Thymus (tissue), 14 donors: ENCODE measurements at places on chromosomes 12 and 14. TPM values are rescaled to one million over a fixed set of nuclear protein-coding genes. Genes with fewer than 3 reads are reported as not detected.

GRCh38 chr12:5220835-5221234 is 177.2 kb downstream of the KCNA5 start:
- no peak overlapping the region for H3K27ac ChIP-seq
- H3K27me3 ChIP-seq = no peaks in the 10 kb centered on the region
- no peaks in the 10 kb centered on the region for H3K36me3 ChIP-seq
- peak; percentile 13 for DNase-seq
- H3K4me1 ChIP-seq = peaks cover 15% of the 10 kb centered on the region

RBM19 gene
- polyA plus RNA-seq = 24.2 TPM

DNA sequence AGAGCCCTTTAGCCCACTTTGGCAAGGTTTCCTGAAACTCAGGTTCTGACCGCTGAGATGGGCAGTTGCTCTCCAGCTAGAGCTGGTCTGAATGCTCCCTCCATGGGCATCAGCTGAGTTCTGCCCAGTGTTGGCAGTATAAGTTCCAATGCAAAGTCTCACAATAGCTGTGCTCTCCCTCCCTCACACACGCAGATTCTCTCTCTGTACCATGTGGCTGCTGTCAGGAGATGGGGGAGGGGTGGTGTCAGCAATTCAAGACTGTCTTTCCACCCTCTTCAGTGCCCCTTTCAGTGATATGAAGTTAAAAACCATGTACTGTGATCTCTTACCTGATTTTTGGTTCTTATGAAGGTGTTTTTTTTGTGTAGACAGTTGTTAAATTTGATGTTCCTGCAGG is 164.3 kb upstream of the PLEKHA5 start:
- H3K36me3 ChIP-seq = no peaks in the 10 kb centered on the region
- H3K4me1 ChIP-seq = no peaks in the 10 kb centered on the region
- DNase-seq = no peak
- H3K27me3 ChIP-seq = no peaks in the 10 kb centered on the region

- H3K27ac ChIP-seq = no peak overlapping the region
- no peak for DNase-seq
- no peak overlapping the region for H3K4me3 ChIP-seq
- peaks cover 13% of the 10 kb centered on the region for H3K4me1 ChIP-seq
These were observed 158.5 kb upstream of the PLEKHG7 start for GRCh38 chr12:92544322-92544721.

NPFF gene
- 3.7 TPM for polyA plus RNA-seq

DNA sequence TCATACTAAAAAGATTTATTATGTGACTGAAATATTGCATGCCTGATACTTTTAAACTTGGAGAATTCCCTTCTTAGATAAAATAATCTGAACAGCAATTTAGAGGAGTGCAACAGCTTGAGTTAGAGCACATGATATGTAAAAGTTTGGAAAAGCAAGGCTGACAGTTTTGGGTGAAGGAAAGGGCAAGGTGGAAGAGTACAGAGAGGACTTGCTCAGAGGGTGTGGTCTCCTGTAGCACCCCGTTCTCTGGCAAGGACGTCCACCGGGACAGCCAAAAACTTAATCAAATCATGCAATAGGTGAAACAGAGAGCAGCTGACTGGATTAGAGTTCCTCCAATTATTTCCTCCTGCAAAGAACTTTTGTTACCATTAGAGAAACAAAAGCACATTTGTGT is 65.2 kb upstream of the PDZRN4 start:
- H3K4me3 ChIP-seq = no peak overlapping the region
- no peak for DNase-seq
- no peak overlapping the region for H3K27ac ChIP-seq
- H3K36me3 ChIP-seq = no peaks in the 10 kb centered on the region
- H3K27me3 ChIP-seq = no peaks in the 10 kb centered on the region
